HepG2 (cell line): ENCODE measurements at places on chromosomes 13 and 19.
A peak's percentile ranks its signal among the peaks of the same experiment; 100 is the strongest.

DNA sequence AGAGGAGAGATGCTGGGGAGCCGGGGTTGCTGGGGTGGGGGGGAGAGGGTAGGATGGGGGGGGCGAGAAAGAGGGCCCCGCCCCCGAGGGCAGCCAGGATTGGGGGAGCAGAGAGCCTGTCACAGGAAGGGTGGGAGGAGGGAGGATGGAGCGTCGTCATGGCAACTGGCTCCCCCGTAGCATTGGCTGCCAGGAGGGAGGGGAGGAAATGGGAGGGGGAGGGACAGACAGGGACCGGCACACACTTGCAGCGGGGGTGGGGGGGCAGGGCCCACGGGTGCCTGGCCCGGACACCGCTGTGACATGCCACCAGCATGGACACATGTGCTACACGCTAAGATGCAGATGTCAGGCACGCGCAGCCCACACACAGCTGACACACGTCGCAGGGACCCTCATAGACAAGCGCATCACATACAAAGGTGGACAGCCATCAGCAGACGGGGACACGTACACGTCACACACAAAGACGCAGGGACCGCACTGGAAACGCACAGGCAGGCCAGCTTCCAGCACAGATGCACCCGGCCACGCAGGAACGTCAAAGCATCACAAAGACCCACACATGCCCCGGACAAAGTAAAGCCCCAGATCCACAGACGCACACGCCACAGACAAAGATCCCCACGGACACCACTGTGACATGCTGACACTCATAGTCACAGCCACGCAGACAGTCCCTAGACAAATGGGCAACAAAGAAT lies at the start of gene LMTK3:
Gene LMTK3 (minus strand): TSS at position 36 of the 704 bp plus-strand sequence. CDS start 259 bp downstream, outside the sequence.
- DNase-seq: no peak

DNA sequence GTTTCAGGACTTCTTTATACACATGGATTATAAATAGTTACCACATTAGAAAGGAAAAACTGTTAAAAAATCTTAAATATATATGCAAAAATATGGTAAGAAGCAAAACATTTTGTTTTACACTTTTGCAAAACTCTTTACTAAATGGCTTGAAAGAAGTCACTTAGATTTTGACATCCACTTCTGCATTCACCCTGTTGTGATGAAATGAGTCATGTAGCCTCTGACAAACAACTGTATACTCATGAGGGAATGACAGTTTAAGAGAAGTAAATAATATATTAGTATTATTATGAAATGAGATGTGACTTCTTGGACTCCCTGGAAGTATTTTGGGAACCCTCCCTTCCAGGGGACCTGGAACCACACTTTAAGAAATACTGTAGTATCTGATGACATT lies 275.6 kb downstream of the DACH1 start:
- DNase-seq: no peak

- no peak for DNase-seq
Observed at GRCh38 chr19:18710186-18710585, 26.7 kb downstream of the CRTC1 start.

DNA sequence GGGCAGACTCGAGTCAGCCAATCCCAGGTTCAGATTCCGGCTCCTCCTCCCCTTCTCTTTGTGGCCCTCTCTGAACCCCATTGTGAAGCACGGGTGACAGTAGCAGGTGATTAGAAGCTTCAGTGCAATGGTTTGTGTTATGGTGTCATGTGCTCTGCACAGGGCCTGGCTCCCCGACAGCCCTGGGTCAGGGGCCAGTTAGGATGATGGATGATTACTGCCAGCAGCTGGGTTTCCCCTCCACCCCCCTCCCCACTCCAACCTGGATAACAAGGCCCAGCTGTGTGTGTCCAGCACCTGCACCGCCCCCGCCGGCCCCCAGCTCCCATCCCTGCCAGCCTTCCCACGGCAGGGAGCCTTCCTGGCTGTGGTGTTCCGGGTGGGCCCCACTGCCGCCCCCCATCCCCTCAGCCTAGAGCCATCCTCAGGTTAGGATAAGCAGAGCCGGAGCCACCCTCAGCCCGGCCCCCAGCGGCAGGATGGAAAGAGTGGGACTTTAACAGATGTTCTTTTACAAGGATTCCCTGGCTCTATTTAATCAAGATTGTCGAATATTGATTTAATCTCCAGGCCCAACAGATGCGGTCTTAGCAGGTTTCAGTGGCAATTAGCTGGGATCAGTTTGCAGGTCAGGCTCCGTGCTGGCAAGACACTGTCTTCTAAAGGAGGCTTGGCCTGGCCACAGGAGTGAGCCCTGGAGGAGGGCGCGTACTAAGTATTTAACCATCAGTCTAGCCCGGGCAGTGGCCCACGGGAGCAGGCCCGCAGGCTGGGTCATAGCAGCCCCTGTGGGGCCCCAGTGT lies 156.2 kb downstream of the SIPA1L3 start:
- no peak for DNase-seq

GRCh38 chr13:41697578-41697977 lies 240.2 kb downstream of the RGCC start:
- no peak for DNase-seq

- DNase-seq: no peak
Observed at GRCh38 chr19:35633727-35634440, 5.0 kb downstream of the RBM42 start.

DNA sequence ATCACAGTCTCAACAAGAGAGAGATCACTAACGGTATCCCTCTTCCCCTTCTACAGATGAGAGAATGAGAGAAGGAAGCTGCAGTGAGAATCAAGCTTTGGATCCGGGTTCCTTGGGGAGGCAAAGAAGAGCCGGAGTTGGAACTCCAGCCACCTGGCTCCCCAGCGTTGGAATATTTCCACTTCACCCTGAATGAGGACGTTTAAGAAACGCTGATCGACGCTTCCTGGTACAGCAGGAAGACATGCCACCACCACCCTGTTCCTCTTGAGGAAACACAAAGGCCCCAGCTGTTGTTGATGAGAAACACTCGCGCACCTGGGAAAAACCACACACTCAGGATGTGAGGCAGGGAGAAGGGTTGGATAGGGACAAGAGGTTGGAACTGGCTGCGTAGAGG lies 11.3 kb upstream of the CACNG8 start:
- DNase-seq: no peak

DNA sequence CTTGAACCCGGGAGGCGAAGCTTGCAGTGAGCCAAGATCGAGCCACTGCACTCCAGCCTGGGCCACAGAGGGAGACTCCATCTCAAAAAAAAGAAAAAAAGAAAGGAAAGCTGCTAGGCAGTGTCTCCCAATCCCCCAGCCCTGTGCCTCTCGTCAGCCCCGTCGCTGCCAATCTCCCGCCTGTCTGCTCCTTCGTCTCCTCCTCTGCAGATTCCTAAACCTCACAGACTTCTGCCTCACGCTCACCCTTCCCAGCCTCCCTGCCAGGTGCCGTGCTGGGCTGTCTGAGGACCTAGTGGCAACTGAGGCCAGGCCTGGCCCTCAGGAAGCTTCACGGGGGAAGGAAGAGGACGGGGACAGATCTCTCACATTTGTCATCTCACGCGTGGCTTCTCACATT lies 21.5 kb downstream of the DPF1 start:
- no peak for DNase-seq

- no peak for DNase-seq
Observed at GRCh38 chr19:42985588-42985987, 40.7 kb downstream of the PSG11 start.

DNA sequence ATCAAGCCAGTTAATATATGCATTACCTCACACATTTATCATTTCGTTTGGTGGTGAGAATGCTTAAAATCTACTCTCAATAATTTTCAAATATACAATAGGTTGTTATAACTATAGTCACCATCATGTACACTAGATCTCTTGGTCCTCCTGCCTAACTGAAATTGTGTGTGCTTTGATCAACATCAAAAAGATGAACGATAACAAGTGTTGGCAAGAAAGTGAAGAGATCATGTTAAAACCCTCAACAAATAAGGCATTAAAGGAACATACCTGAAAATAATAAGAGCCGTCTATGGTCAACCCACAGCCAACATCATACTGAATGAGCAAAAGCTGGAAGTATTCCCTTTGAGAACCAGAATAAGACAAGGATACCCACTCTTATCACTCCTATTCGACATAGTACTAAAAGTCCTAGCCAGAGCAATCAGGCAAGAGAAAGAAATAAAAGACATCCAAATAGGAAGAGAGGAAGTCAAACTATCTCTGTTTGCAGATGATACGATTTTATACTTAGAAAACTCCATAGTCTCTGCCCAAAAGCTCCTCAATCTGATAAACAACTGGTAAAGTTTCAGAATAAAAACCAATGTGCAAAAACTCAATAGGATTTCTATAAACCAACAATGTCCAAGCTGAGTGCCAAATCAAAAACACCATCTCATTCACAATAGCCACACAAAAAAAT lies 27.9 kb upstream of the OR10H1 start:
- no peak for DNase-seq

GRCh38 chr13:65844266-65844841 lies 1385.8 kb downstream of the PCDH9 start:
- DNase-seq: no peak

- DNase-seq: no peak
Observed at GRCh38 chr13:83714236-83714635, 168.0 kb downstream of the SLITRK1 start.

DNA sequence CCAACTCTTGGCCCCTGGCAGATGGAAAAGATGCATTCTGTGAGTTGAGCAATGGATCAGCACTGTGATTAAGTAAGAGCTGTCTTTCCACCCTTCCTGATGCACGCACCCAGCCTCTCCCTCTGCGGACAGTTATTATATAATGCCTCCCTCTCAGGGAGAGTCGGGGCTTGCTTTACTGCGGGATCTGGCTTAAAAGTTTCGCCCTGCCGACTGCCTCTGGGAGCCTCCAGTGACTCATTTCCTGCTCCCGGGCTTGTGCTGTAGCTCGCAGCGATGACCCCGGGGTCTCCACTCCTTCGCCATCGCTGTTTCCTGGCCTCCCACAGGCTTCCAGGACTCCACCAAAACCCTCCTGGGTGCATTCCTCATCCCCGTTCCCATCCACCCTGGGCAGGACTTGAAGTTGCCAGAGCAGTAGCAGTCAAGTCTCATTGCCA lies 107.4 kb upstream of the SLC7A1 start:
- DNase-seq: no peak

DNA sequence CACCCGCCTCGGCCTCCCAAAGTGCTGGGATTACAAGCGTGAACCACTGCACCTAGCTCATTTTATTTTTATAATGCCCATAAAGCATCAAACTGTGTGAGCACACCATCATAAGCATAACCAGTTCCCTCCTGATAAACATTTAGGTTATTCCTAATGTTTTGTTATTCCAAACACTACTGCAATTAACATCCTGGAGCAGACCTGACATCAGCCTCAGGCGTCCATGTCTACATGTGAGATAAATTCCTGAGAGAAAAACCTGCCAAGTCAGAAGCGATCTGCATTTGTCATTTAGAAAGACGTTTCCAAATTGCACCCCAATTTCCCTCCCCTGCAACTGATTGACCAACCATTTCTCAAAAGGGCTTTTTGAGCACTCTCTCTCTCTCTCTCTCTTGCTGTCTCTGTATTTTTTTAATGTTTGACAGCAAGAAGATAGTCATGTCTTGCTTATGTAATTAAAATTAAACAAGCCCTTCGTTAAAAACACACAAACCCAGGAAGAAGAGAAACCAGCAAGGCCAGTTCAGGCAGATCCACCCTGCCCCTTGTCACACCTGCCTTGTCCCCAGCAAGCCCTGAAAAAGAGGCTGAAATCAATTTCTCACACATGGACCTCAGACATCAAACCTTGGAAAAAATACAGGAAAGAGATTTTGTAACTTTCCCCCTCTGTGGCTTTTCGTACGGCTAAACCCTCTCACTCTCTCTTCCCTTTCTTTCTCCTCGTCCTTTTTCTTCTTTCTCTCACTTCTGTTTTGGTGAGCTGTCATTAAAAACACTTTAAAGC lies 9.9 kb downstream of the LYPD3 start:
- no peak for DNase-seq

DNA sequence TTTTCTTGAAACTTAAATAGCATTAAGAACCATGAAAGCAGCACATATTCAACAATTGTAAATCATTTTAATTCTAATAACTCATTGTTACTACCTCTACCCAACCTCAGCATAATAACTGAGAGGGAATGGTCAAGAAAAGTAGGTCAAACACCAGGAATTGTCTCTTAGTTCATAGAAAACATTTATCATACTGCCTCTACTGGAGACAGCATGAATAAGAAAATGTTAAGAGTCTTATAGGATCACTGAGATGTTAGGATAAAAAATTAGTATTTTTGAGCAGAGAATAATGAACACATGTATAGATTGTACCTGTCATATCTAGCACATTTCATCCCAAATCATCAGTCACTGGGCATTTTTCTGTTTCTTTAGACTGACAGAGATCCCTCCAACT lies 515.3 kb downstream of the PCDH9 start:
- no peak for DNase-seq

DNA sequence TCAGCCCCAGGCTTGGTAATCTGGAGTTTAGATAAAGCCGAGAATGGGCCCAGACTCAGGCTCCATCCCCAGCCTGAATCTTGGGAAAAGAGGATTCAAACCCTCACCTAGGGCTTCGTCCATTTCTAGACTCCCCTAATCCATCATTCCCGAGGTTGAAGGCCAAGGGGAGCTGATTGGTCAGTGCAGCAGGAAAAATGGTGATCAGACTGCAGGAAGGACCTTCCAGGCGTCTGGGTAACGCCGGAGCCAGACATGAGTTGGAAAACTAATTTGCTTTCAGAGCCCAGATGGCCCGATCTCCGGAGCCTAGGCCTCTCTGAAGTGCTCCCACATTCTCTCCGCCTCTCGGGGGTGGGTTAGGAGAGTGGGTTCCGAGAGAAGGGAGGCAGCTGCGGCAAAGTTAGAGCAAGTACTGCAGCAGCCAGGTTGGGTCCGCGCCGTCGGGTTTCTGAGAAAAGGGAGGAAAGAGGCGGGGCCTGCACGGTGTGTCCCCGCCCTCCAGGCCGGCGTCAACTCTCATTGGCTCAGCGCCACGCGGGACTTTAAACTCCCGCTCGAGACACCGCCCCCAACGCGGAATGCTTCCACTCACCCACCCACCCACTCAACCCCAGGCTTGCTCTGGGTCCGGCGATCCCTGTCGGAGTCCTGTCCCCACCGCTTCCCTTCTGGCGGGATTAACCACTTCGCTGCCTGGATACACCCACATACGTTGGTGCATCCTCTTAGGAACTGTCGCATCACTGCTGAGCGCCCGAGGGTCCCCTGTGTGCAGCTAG lies 788 bp upstream of the RTBDN start:
- DNase-seq: no peak

- DNase-seq: no peak
Observed at GRCh38 chr19:16342002-16342715, 17.5 kb downstream of the KLF2 start.

DNA sequence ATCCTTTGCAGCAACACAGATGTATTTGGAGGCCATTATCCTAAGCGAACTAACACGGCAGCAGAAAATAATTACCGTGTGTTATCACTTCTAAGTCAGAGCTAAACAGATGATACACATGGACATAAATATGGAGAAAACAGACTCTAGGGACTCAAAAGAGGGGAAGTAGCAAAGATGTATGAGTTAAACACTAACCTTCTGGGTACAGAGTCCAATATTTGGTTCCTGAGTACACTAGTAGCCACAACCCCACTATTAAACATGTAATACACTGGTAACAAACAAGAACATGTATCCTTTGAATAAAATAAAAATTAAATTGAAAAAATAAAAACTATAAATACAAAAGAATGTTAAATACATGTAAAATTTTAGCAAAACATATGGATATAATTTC lies 118.0 kb upstream of the SLITRK5 start:
- DNase-seq: peak; percentile 10
